Dorsolateral prefrontal cortex (tissue), 122 donors: ENCODE measurements at places on chromosomes 5 and 9. TPM values are rescaled to one million over a fixed set of nuclear protein-coding genes. Genes with fewer than 3 reads are reported as not detected.

The IGIP gene
- total RNA-seq = 67.9 TPM

The MTAP gene
- 25.2 TPM for total RNA-seq

The OR1Q1 gene
- 1.2 TPM for total RNA-seq

The TAF11L10 gene
- total RNA-seq = not detected

The CCL21 gene
- not detected for total RNA-seq

The AQP3 gene
- 0.87 TPM for total RNA-seq

The CBY3 gene
- total RNA-seq = not detected
